ENCODE measurements at places on chromosomes 12 and 14.

- DNase-seq: no peak
These were observed 22.9 kb downstream of the FBXW8 start for GRCh38 chr12:116933512-116934246.

DNA sequence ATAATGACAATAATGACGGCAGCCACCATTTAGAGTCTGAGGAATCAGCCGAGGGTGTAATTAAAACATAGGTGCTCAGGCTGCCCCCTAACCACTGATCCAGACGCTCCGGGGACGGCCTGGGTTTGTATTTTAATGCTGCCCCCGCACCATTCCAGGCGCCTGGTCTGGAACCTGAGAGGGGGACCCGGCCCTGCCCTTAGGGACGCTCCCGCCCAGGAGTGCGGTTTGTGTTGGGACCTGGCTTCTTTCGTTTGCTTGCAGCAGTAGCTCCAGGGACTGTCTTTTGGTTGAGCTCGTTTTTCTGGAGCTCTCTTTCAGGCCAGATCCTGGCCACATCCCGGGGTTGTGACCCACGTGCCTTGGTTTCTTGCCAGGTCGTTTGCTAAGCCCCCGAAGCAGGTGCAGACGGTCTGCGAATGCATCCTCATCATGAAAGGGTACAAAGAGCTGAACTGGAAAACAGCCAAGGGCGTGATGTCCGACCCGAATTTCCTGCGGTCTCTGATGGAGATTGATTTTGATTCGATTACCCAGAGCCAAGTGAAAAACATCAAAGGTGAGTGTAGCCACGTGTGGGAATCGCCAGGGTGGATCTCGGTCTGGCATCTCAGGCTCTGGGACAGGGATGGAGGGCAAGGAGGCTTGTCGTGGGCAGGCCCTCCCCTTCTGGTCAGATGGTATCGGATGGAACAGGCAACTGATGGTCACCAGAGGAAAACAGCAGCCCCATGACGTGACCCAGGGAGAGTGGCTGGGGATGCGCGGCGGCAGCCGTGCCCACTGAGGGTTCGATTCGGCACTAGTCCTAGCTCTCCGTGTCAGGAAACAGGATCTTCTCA lies 63.5 kb downstream of the CCDC92 start:
- DNase-seq: no peak

- DNase-seq: no peak
These were observed 413.2 kb downstream of the FLRT2 start for GRCh38 chr14:85943192-85943591.

DNA sequence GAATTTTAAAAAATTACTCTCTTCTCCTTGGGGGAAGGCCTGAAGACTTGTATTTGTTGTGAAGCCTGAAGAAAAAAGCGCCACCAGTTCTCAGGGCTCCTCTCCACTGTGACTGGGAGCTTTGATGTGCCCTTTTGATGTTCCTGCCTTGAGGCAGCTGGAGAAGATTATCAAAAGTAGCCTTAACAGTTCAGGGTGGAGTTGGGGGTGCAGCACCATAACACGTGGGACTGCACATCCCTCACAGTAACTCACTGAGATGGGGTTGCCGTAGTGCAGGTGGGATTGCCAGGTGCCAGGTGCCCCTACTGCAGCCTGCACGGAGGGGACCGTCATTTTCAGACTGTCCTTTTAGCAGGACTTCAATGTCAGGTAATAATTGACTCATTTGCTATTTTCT lies 474.1 kb downstream of the ETNK1 start:
- no peak for DNase-seq

GRCh38 chr12:116339062-116339461 lies 61.6 kb upstream of the MED13L start:
- no peak for DNase-seq

DNA sequence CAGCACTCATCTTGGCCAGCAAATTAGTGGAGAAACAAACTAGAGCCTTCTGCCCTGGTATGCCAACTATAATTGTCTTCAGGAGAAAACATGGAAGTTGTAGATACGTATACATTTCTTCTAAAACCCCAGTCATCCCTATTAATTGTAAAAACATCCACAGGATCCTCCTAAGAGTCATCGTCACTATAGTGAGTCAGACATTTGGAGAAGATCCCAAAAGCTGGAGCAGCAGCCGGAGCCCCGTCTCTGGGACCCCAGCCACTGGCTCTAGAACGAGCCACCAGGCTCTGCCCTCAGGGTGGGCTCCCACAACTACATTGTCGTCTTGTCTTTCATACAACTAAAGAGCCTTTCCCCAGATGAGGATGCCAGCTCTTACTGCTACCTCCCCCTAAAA lies 15.5 kb downstream of the PRKAB1 start:
- peak; percentile 35 for DNase-seq

DNA sequence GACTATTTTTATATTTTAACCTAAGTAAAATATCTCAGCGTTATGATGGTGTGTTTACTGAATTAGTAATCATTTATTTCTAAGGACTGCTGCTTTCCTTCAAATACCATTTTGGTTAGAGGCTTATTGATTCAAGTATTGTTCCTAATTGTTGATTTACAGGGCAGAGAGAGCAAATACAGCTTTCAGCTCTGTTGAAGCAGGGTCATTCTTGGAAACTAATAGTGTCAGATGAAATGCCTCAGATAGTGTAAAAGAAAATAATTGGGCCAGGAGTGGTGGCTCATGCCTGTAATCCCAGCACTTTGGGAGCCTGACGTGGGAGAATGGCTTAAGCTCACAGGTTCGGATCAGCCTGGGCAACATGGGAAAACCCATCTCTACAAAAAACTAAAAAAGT lies 249.3 kb downstream of the FUT8 start:
- DNase-seq: no peak

DNA sequence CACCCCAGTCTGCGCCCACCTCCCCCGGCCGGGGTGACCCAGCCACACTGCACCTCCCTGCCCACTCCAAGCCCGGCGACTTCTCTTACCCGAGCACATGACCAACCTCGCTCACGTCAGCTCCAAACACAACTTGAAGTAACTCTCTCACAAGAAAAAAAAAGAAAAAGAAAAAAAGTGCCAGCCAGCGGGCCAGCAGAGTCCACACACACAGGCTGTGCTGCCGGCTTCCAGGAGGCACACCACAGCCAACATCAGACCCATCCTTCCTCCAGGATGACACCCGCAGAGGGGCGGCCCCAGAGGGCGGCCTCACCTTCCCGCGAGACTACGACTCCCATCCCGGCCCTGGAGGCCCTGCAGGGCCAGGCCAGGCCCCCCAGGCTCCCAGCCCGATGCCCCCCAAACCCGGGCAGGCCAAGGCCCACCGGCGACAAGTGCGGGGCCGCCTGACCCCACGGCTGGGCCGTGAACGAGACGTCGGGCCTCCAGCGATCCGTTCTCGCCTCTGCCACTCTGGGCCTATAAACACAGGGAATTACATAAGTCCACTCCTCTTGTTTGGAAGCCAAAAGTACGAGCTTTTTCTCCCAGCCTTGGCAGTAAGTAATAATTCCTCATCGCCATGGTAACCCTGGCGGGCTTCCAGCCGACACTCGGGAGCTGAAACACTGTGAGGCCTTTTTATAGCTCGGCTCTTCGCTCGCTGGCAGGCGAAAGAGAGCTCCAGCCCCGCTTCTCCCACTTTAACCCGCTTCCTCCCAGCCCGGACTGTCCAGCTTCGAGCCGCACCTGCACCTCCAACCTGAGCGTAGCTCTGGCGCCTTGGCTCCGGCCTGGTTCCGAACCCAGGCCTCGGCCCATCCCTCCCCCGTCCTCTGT lies 49.1 kb downstream of the NCOR2 start:
- DNase-seq: peak; percentile 100

DNA sequence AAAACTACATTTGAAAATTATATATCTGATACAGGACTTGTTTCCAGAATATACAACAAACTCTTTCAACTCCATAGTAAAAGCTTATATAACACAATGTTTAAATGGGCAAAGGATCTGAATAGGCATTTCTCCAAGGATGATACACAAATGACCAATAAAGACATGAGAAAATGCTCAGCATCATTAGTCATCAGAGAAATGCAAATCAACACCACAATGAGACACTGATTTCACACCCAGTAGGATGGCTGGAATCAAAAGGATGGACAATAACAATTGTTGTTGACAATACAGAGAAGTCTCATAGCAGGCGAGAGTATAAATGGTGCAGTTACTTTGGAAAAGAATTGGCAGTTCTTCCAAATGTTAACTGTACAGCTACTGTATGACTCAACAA lies 394.9 kb downstream of the BCL11B start:
- DNase-seq: no peak

DNA sequence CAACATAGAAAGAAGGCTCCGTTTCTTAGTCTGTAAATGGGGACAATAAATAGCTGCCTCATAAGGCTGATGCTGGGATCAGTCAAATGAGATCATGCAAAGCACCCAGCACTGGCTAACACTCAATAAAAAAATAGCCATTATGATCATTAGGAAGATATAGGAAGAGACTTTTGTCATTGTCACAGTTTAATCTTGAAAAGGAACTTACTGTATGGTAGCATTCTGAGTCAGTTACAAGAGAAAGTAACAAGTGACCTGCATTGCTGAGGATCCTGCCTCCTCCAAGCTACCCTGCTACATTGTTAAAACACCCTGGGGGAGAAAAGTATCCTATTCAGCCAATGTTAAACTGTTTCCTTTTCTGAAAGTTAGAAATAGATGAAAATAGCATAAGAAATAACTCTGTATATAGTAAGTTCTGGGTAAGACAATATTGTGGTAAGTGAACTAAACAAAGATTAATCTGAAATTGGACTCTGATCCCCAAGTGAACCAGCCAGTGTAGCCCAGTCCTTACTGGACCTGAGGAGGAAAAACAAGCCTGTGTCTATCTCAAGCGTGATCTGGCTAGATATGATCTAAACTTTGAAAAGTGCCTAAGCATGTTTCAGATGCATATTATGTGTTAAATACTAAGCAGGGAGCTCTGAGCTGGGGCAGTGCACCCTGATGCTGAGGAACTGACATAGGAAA lies 3.6 kb upstream of the NUDT4 start:
- no peak for DNase-seq

GRCh38 chr14:38150075-38150474 lies 57.6 kb upstream of the SSTR1 start:
- DNase-seq: no peak

Measured in fibroblast of pulmonary artery (primary cell).